ENCODE measurements at places on chromosomes 1 and 21. TPM values are rescaled to one million over a fixed set of nuclear protein-coding genes. Genes with fewer than 3 reads are reported as not detected.

Gene ELAVL4
- polyA plus RNA-seq = 2.7 TPM

Gene GABRD
- polyA plus RNA-seq = 0.10 TPM

Gene DNAI4
- polyA plus RNA-seq = 1.9 TPM

Gene MX2
- polyA plus RNA-seq = 0.08 TPM

Gene GNAT2
- polyA plus RNA-seq = 0.16 TPM

Gene ACOT11
- 7.2 TPM for polyA plus RNA-seq

DNA sequence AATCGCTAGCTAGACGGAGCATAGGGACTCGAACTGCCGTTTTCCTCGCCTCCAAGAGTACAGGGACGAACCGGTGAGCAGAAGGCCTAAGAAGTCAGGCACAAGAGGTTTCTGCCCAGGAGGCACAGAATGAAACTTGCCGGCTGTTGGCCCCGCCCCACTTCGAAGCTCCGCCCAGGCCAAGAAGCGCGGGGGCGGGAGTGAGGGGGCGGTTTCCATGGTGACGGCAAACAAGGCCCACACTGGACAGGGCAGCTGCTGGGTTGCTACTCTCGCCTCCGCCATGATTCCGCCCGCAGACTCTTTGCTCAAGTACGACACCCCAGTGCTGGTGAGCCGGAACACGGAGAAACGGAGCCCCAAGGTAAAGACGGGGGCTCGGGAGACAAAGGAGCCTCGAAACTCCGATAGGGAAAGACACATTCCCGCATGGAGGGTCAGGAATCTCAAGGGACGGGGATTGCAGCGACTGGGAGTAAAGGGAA lies at the start of gene DNALI1:
Gene DNALI1 (plus strand): TSS at position 229 of the 485 bp plus-strand sequence. CDS start 55 bp downstream, at position 284.
- peaks cover 23% of the 10 kb centered on the region for H3K4me1 ChIP-seq
- H3K27ac ChIP-seq = peak within 1 kb of the TSS; percentile 38
- peak; percentile 95 for DNase-seq
- peaks cover 11% of the 10 kb centered on the region for H3K36me3 ChIP-seq
- H3K4me3 ChIP-seq = peak within 1 kb of the TSS; percentile 61
- H3K27me3 ChIP-seq = no peaks in the 10 kb centered on the region

DNA sequence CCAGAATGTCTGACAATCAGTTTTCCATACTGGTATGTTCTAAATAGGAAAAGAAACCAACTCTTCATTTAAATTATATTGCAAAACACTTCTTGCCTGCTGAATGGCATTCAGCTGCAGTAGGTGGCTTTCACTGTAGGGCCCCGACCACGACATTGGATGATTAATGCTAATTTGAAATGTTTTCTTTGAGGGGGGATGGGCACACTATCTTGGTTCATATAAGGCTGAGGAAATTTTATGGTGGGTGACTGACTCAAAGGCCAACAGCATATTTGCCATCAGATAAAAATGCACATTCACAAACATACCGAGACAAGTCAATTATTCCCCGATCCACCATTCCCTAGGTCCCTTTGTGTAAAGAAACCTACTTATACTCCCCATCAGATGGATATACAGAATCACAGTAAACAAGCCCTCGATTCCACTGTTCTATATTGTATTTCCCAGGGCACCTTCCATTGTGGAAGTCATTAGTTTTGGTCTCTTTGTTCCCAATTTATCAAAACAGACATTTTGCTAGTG lies 464.2 kb upstream of the DAB1 start:
- no peak overlapping the region for H3K27ac ChIP-seq
- no peaks in the 10 kb centered on the region for H3K27me3 ChIP-seq
- no peak for DNase-seq
- no peaks in the 10 kb centered on the region for H3K4me1 ChIP-seq
- H3K4me3 ChIP-seq = no peak overlapping the region

DNA sequence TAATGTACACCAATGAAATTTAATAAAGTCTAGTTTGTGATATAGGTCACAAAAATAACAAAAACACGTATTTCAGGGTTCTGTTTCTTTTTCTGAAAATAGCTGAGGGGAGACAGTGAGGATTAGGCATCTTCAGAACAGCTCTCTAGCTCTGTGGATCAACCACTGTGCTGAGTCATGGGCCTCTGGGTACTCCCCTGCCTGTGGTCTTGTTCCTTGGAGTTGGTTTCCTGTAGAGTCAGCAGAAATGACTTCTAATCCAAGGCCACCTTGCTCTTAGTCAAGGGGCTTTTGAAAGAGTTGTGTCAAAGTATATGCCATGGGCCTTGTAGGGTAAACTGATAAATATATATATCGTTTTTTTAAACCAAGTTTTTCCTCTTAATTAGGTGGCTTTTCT lies 141.8 kb upstream of the ZRANB2 start:
- H3K4me1 ChIP-seq = no peaks in the 10 kb centered on the region
- no peaks in the 10 kb centered on the region for H3K36me3 ChIP-seq
- H3K4me3 ChIP-seq = no peak overlapping the region
- DNase-seq = no peak
- H3K27me3 ChIP-seq = no peaks in the 10 kb centered on the region

GRCh38 chr1:114274621-114275317 lies 121.1 kb upstream of the SYT6 start:
- no peak overlapping the region for H3K4me3 ChIP-seq
- H3K27ac ChIP-seq = no peak overlapping the region
- DNase-seq = no peak
- no peaks in the 10 kb centered on the region for H3K36me3 ChIP-seq
- peaks cover 29% of the 10 kb centered on the region for H3K27me3 ChIP-seq

- H3K4me1 ChIP-seq = no peaks in the 10 kb centered on the region
- DNase-seq = no peak
- no peaks in the 10 kb centered on the region for H3K36me3 ChIP-seq
- no peaks in the 10 kb centered on the region for H3K27me3 ChIP-seq
- no peak overlapping the region for H3K4me3 ChIP-seq
Measured at GRCh38 chr1:181061891-181062835, 26.3 kb upstream of the IER5 start.

DNA sequence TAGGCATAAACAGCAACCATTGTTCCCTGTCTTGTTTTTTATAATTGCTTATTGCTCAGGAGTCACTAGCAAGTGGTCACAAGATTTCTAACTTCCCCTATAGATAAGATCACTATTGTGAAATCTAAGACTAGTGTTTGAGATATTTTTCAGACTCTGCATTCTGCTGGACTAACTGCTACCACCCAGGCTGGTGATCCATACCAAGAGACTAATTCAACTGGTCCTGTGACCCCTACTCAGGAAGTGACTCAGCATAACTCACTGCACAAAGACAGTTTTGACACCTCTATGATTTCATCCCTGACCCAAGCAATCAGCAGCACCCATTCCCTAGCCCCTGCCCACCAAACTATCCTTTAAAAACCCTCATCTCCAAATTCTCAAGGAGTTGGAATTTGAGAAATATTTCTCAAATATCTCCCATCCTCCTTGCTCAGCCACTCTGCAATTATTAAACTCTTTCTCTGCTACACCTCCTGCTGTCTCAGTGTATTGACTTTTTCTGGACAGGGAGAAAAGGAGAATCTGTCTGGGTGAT lies 52.7 kb downstream of the TRIM33 start:
- peaks cover 42% of the 10 kb centered on the region for H3K36me3 ChIP-seq
- no peak overlapping the region for H3K27ac ChIP-seq
- no peaks in the 10 kb centered on the region for H3K27me3 ChIP-seq
- no peaks in the 10 kb centered on the region for H3K4me1 ChIP-seq
- H3K4me3 ChIP-seq = no peak overlapping the region

DNA sequence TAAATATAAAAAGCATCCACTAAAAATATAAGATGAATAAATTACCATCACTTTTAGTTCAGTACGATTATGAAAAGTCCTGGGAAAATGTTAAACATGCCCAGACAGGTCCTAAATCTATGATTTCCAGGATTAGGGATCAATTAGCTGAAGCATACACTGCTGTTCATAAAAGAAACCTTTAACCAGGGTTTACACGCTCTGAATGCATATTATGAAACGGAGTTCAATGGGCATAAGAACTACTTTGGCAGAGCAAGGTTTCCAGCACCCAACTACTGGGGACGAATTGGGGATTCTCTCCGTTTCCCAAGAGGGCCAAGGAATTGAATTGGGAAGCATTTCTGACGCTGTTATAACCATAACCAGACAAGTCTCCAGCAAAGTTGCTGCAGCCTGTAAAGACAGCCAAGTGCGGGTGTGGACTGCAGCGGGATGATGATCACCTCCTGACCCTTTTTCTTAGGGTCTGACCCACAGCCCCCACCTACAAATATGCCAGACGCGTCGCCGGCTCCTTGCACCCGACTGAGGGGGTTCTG lies 1.6 kb downstream of the SLC30A1 start:
- peaks cover 29% of the 10 kb centered on the region for H3K4me1 ChIP-seq
- H3K27ac ChIP-seq = peak overlapping the region; percentile 95
- no peak for DNase-seq
- H3K4me3 ChIP-seq = peak overlapping the region; percentile 98
- no peaks in the 10 kb centered on the region for H3K27me3 ChIP-seq

GRCh38 chr1:183633676-183634343 lies 1.8 kb downstream of the ARPC5 start:
- H3K36me3 ChIP-seq = peaks cover 39% of the 10 kb centered on the region
- peak; percentile 46 for DNase-seq
- H3K4me3 ChIP-seq = peak overlapping the region; percentile 85
- H3K4me1 ChIP-seq = peaks cover 15% of the 10 kb centered on the region
- H3K27me3 ChIP-seq = no peaks in the 10 kb centered on the region

DNA sequence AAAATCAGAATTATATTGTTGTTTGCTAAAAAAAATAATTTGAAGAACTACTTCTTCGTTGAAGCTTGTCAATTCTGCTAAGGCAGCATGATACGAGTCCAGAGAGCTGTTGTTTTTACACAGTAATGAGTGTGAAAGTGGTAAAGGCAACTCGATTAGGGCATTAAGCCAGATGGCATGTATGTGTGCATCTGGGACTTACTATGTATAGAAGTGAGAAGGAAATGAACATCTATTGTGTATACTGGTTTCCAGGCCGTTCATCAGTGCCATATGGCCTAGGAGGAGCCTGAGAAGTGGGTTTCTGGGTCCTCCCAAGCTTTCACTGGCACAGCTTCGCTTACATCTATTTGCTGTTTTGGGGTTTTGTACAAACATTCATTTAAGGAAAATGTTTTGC lies 5.7 kb downstream of the CTPS1 start:
- no peak for DNase-seq
- peak overlapping the region; percentile 9 for H3K27ac ChIP-seq
- no peaks in the 10 kb centered on the region for H3K27me3 ChIP-seq
- H3K4me3 ChIP-seq = no peak overlapping the region
- H3K36me3 ChIP-seq = peaks cover 56% of the 10 kb centered on the region
- H3K4me1 ChIP-seq = peaks cover 36% of the 10 kb centered on the region

GRCh38 chr1:221072214-221072613 lies 193.0 kb downstream of the HLX start:
- no peaks in the 10 kb centered on the region for H3K4me1 ChIP-seq
- no peak for DNase-seq
- no peak overlapping the region for H3K4me3 ChIP-seq
- H3K27me3 ChIP-seq = no peaks in the 10 kb centered on the region

GRCh38 chr1:96308314-96308713 lies 413.3 kb upstream of the PTBP2 start:
- no peak overlapping the region for H3K27ac ChIP-seq
- H3K36me3 ChIP-seq = peaks cover 5% of the 10 kb centered on the region
- no peaks in the 10 kb centered on the region for H3K4me1 ChIP-seq
- no peak for DNase-seq
- H3K4me3 ChIP-seq = no peak overlapping the region

- DNase-seq = no peak
- H3K36me3 ChIP-seq = peaks cover 5% of the 10 kb centered on the region
- no peaks in the 10 kb centered on the region for H3K27me3 ChIP-seq
- H3K27ac ChIP-seq = no peak overlapping the region
Measured at GRCh38 chr1:112520166-112520565, 11.4 kb downstream of the WNT2B start.

DNA sequence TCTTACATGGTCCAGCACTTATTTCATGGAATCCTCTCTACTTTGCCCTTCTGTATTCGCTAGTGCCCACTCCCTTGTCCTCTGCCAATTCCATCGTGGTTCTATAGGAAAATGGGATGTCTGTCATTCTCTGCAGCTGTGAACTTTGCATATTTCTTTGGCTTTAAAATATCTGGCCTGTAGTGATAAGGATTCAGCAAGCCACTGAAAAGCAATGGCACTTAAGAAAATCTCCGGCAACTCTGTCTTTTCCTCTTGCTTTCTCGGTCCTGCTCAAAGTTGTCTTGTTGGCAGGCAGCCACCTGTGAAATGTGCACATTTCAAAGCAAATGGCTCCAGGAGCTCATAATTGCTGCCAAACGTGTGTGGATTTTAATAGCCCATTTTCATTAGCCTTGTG lies 91.8 kb downstream of the CHD1L start:
- no peak for DNase-seq
- no peak overlapping the region for H3K27ac ChIP-seq
- H3K4me3 ChIP-seq = no peak overlapping the region

- H3K27ac ChIP-seq = no peak overlapping the region
- no peaks in the 10 kb centered on the region for H3K36me3 ChIP-seq
- DNase-seq = no peak
- no peaks in the 10 kb centered on the region for H3K27me3 ChIP-seq
- H3K4me1 ChIP-seq = no peaks in the 10 kb centered on the region
Measured at GRCh38 chr1:207366022-207366421, 44.5 kb downstream of the CD55 start.

- peak; percentile 79 for DNase-seq
- no peak overlapping the region for H3K4me3 ChIP-seq
- peak overlapping the region; percentile 73 for H3K27ac ChIP-seq
- no peaks in the 10 kb centered on the region for H3K27me3 ChIP-seq
Measured at GRCh38 chr21:44966135-44967081, 26.6 kb downstream of the SLX9 start.
